ENCODE measurements at places on chromosomes 3 and 15.

DNA sequence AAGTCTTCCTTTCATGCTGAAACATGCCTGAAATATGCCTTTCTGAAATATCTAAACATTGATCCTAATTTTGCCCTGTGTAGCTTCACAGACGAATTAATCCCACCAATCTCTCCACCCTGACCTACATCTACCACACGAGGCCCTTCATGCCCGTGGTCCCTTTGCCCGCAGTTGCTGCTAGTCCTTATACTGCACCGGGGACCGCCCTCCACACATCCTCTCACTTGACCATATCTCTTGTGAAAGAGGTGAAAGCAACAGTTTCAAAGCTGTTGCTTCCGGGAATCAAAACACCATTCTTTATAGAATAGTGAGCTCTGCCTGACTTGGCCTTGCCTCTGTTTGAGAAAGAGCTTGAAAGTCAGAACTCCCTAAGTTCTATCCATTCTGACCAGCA lies 499.5 kb downstream of the NTRK3 start:
- no peak for DNase-seq

DNA sequence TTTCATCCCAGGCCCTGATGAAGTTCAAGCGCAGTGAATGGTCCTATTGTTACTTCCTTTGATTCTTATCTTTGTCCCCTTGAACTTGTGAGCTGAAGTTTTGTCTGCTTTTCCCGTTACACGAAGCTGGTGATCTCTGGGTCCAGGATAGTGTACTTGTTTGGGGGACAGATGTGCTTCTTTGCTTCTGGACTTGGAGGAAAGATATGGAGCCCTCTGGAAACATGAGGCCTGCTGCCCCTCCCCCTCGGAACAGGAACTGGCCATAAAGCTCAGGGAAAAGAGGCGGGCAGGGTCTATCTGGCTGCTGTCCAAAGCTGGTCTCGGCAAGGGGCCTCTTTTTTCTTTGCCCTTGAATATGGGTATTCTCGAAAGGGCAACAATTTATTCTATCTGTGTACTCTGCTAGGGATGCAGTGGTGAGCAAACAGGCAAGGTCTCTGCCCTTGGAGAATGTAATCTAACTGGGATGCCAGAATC lies 47.6 kb downstream of the IDH2 start:
- no peak for DNase-seq

- no peak for DNase-seq
Observed at GRCh38 chr3:6438031-6438430, 422.9 kb upstream of the GRM7 start.

DNA sequence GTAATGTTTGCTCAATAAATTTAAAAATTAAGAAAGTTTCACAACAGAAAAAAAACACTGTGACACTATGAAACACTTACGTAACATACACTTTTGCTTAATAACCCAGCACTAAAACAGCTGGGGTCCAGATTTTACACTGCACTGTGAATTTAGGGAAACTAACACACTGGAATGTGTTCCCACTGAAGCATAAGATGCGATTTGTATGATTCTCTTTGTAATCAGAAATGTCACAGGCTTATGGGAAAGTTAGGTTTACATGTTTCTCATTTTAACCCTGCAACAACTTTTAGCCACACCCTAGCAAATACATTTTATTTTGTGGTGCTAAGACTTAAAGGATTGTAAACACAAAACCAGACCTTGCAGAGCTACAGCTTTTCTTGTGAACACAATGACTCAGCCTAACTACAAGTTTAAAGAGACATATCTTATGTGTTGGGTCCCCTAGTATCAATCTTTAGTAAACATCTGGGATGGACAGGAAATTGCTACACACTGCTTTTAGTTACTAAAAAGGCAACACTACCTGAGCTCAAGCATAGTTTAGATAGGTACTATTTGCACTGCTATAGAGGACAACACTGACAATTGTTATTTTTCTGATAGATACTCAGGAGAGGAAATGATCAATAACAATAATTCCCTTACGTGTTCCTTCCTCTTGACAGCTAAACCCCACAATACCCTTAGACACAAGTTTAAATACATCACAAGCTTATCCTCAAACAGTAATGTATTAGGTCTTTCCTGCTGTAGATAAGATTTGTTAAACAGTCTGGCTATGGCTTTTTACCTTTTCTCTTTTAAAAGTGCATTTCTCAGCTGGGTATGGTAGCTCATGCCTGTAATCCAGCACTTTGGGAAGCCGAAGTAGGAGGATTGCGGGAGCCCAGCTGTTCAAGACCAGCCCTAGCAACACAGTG lies 3.8 kb downstream of the PLD1 start:
- no peak for DNase-seq

DNA sequence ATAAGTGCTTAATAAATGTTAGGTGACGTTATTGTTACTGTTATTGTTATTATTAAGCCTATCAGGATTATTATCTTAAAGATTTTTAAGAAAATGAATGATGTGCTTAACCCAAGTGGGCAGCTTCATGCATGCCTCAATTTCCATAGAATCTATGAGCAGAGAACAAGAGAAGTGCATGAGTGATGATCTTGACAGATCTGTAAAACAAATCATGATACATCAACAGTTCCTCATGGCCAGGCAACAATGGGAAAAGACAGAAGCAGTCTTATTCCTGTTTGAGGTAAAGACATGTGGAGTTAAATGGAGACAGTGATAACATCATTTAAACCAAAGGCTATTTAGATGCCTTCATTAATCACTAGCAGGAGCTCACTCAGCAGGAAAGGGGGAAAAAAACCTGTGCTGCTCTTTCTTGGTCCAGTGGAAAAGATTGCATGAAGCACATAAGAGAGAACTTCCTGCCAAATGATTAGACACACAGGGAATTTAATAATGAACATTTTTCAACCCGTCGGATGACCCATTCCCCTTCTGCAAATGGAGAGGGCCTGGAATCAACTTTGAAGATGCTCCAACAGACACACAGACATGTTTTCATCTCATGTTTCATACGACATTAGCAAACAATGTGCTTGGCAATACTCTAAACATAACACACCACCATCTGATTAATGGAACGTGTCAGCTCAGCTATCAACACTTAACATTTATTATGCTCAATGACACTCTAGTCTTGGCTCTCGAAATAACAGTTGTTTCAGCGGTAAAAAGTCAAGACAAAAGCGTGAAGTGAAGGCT lies 212.2 kb upstream of the LRRN1 start:
- DNase-seq: no peak

DNA sequence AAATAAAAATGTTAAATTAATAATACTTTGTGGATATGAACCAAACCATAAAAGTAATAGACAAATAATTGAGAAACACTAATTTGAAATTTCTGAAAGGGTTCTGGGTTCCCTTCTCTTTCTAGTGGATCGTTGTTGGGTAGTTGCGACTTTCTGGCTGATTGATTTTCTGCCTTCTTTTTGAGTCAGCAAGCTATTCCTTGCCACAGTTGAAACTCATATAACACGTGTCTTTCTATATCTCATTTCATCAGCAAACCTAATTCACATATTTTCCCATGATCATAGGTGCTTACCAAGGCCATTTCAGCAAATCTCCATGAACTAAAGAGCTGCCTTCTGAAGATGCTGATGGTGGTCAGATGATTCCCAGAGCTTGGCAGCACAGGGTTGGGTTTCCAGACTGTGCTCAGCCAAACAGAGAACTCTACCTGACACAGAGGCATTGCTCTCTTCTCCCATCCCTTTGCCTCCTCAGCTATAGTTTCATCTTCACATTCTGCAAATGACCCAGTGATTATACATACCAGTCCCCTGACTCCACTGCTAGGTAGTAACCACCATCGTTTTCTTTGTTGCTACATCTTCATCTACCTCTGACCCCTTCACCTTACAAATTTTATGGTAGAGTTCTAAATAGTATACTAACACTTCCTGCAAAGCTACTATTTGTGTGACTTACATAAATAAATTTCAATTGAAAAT lies 383.9 kb upstream of the DPH6 start:
- DNase-seq: no peak

- DNase-seq: no peak
Observed at GRCh38 chr3:82132210-82133069, 371.0 kb upstream of the GBE1 start.
